Mesenteric fat pad (tissue), 1 donor: ENCODE measurements at places on chromosomes 11 and 22. TPM values are rescaled to one million over a fixed set of nuclear protein-coding genes. Genes with fewer than 3 reads are reported as not detected.

Gene APOL4
- 51.4 TPM for total RNA-seq

Gene OSBP2
- 1.4 TPM for total RNA-seq

Gene TRIM48
- total RNA-seq = not detected

Gene OR2AG2
- total RNA-seq = 0.06 TPM

Gene C22orf31
- total RNA-seq = not detected

Gene TENM4
- total RNA-seq = 46.6 TPM

Gene ALDH3B1
- 14.6 TPM for total RNA-seq

Gene HEPHL1
- total RNA-seq = not detected

Gene APOA1
- 4.2 TPM for total RNA-seq

Gene GRAMD4
- total RNA-seq = 37.8 TPM

Gene MMP27
- total RNA-seq = not detected

Gene GRAMD1B
- 7.7 TPM for total RNA-seq

Gene FAM181B
- total RNA-seq = 0.19 TPM

Gene SERHL2
- total RNA-seq = 1.00 TPM
